ENCODE measurements at places on chromosomes 2 and 18.

- peak; percentile 16 for DNase-seq
Observed at GRCh38 chr2:64622443-64623241, 31.1 kb downstream of the SERTAD2 start.

DNA sequence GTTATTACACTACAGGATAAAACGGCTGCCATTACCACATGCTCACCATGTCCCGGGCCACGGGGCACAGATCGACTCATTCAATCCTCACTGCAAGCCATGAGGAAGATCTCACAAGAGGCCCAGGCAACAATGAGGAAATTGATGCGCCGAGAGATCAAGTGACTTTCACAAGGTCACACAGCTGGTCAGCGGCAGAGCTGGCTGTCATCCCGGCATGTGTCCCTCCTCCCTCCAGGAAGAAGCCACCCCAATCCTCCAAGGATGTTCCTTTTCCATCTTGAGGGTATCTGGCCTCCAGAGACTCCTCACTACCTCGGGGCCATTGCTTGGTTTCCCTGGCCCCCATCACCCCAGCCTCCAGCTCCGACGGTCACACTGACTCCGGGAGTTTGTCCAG lies 65.3 kb upstream of the GLI2 start:
- no peak for DNase-seq

- DNase-seq: no peak
Observed at GRCh38 chr18:5520464-5520863, 23.3 kb downstream of the EPB41L3 start.

DNA sequence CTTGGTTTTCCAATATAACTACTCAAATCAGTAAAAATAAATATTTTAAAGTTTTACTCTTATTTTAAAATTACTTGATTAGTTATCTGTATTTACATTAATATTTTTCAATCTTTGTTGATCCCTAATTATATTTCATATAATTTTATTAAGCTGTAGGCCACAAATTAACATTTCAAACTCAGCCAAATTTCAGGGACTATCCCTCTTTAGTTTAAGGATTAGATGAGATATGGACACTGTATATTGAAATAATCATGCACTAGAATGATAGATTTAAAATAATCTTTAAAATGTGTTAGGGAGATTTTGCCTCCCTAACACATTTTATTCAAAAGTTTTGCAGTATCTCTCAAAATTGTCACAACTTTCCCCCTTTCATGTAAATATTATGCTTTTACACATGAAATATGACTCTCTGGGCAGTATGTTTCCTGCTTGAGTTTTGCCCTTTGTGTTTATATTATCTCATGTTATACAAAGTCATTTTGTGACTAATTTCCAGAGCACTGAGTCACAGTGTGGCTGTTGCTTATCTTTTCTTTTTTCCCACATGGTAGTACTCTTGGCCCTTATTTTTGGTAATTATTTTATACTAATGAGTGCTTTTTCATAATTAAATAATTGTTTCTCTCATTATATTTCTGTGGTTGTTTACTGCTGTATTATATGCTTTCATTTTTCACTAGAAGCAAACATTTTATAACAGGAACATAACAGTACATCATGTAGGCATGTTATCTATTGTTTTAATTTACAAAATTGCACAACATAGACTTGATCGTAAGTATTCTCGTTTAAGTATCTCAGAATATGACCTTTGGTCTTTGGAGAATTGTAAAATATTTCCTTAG lies 1.2 kb downstream of the TFPI start:
- no peak for DNase-seq

- DNase-seq: no peak
Observed at GRCh38 chr2:197229509-197230443, 80.8 kb downstream of the ANKRD44 start.

- no peak for DNase-seq
Observed at GRCh38 chr18:12443551-12443950, 35.8 kb downstream of the PRELID3A start.
